ENCODE measurements at places on chromosomes 12 and 14.

GRCh38 chr14:106308839-106309389, 782.5 kb downstream of the TMEM121 start:
- DNase-seq: peak; percentile 26

- DNase-seq: no peak
These were observed 61.8 kb downstream of the PIK3C2G start for GRCh38 chr12:18323159-18323558.

DNA sequence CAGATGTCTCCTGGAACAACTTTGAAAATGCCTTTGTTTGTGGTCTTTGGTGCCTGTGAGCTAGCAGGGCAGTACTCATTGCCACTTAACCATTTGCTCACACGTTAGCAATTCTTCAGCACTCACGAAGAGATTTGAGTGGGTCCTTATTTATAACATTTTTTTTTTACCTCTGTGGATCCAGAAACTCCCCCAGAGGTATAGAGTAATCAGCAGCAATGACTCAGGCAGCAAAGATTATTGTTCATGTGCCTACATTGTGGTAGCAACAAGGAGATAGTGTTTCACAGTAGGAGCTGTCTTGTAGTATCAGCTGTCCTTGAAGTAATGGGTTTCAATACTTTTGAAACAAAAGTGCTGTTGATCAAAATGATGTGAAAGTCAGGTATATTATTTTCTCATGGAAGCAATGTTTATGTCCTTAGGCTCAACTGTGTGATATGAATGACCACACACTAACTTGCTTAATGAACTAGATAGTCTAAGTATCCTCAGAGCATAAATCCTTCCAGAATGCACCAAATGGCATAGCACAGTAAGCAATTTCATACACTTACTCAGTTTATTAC, 304.1 kb downstream of the EGLN3 start:
- DNase-seq: no peak

DNA sequence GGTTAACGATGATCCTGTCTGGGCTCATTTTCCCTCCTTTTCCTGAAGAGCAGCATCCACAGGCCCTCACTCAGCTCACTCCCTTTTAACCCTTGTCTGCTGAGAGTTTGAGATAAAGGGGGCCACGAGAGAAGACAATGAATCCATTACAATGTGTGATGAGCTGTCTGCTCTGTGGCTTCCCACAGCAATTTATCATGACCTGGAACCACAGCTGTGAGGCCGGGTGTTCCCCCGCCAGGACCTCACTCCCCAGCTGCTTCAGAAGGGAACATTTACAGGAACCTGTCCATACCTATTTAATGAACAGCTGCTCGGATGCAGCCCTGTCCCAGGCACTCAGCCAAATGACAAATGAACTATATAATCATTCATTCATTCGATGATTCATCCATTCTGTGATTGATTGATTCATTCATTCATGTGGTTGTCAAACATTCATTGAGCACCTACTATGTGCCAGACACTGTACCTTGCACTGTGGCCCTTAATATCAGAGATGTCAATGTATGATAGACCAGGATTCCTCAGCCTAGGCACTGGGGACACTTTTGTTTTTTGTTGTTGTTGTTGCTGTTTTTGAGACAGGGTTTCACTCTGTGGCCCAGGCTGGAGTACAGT, 18.5 kb upstream of the P2RX7 start:
- no peak for DNase-seq

DNA sequence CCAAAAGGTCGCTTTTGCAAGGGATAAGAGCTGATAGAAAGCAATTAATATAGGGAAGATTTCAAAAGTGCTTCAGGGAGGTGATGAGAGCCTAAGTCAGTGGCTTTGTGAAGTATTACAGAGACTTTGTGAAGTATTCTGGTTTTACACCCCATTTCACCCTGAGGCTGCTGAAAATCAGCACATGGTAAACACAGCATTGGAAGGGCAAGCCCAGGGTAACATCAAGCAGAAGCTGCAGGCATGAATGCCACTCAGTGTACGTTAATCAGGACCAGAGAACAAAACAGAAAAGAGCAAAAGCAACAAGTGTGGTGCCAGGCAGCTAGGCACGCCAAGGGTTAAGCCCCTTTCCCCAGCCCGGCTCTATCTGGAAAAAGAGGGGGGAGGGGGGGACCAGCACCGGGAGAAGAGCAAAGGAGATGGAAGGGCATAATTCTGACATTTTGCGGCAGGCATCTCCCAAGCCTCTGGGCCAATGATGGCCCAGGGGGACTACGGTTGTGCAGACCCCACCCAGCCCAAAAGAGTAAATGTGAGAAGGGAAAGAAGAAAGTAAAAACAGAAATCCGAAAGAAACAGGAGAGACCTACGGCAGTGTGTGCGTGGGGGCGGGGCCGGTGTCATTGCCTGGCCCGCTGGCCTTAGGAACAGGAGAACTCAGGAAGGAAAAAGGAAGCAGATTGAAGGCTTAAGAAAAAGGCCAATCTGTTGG, 58.9 kb downstream of the DHRS2 start:
- no peak for DNase-seq

DNA sequence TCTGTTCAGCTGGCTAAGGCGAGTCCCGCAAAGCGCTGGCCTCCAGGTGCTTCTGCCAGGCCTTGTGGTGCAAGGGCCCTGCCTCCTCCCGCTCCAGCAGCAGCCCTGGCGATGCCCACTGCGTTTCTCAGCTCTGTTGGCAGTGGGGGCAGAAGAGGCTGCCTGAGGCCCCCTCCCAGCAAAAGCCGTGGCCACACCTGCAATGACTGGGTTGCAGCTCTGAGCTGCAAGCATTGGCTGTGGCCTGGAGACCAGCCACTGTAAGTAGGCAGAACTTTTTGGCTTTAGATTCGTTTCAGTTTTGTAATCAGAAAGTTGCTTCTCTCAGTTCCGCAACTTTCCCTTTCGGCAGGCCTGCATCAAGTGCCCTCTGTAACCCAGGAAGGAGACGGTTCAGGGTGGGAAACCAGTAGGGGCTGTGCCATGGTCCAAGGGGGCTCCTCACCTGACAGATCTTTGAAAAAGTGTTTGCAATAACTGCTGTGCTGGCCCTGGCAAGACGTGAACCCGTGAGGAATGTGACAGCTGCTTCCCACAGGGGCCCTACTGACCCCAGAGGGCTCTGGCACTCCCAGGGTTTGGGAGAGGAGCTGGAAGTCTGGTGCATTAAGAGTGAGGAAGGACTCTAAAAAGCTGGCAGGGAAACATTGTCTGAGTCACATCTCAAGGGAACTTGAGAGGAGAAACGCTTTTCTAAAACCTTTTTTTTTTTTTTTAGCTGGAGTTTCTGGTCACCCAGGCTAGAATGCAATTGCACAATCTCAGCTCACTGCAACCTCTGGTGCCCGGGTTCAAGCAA, 54.5 kb upstream of the MAX start:
- no peak for DNase-seq

Data from NCI-H2029 (cell line).